ENCODE measurements at places on chromosomes 7 and 10.

- no peak for DNase-seq
Measured at GRCh38 chr7:127718340-127718679, 66.3 kb downstream of the SND1 start.

- no peak for DNase-seq
Measured at GRCh38 chr7:105028004-105028403, 14.0 kb downstream of the KMT2E start.

- no peak for DNase-seq
Measured at GRCh38 chr7:72441791-72442190, 29.7 kb upstream of the CALN1 start.

DNA sequence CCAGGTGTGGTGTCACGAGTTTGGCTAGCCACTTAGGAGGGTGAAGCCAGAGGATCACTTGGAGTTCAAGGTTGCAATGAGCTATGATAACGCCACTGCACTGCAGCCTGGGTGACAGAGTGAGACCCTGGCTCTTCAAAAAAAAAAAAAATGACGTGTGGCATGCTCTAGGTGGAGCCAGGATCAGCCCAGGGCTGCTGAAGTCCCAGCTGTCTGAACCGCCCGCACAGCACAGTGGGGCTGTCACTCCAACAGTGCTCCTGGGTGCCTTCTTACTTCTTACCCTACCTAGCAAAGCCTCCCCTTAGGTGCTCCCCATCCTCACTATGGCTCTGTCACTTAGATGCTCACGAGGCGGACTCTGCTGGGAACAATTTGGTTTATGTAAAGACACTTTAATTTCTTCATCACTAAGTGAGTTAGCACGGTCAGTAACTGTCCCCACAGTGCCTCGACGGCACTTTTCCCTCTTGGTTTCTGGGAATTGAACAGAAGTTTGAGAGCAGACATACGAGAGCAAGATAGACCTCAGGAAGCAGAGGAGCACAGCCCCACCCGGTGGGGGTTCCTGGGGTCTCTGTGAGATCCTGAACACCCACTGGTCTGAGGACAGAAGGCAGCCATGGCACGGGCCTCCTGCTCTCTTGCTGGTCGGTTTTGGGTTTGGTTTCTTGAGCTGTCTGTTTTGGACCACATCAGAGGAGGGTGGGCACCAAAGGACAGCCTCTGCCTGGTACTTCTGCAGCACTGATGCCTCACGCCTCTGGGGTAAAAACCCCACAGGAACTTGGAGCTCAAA lies 66.2 kb upstream of the BTBD16 start:
- no peak for DNase-seq

DNA sequence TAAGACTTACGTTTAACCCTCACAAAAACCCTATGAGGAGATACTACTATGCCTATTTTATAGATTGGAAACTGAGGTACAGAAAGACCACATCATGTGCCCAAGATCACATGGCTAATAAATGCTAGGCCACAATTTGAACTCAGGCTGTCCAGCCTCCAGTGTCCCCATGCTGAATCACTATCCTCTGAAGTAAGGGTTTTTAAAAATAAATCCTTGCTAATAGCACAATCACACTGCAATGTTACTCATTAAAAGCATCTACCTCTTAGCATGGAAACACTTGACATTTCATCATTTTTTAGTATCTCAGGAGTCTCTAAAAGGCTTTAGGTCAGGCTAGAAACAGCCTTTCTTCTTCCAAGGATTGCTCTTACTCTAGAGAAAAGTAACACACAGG lies 50.0 kb upstream of the PPP1R3C start:
- no peak for DNase-seq
